Stimulated activated CD4-positive, alpha-beta T cell treated with anti-CD3 and anti-CD28 coated beads, Interleukin-12 subunit alpha, Interleukin-12 subunit beta, amount 100 ng/mL, for 48 hours (primary cell): ENCODE measurements at places on chromosomes 7 and 10.

GRCh38 chr10:77286531-77287508 lies 350.8 kb downstream of the KCNMA1 start:
- DNase-seq: no peak

DNA sequence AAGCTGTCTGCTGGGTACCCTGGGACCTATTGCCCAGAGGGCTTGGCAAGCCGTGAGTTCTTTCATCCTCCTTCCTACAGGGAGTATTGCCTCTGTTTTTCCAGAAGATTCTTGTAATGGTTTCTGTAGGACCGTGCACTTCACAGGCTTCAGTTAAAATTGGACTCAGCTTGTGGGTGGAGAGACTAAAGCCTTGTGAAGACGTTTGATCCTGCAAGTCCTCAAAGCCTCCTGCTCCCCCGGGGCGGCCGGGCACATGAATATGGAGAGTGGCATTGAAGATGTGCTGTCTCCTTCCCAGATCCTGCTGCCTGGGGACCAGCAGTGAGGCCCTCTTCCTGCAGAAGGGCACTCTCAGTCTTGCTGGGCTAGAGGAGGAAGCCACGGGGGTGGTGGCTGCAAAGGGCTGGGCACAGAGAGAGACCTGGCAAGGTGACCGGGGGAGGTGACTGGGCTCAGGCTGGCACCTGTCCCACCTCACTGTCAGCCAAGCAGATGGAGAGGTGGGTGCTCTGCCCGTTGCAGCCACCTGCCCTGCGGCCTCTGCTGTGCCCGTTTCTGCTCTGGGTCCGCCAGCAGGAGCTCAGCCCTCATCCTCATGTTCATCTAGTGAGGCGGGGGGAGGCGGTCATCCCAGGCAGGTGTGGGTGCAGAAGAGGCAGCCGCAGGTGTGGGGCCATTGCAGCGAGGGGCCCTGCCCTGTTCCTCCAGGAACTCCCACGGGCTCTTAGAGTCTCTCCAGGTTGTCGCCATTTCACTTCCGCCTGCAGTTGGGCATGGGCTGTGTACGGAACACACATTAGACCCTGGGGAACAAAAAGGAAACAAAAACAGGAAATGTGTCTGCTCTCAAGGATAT lies 55.7 kb downstream of the TMEM209 start:
- DNase-seq: no peak

DNA sequence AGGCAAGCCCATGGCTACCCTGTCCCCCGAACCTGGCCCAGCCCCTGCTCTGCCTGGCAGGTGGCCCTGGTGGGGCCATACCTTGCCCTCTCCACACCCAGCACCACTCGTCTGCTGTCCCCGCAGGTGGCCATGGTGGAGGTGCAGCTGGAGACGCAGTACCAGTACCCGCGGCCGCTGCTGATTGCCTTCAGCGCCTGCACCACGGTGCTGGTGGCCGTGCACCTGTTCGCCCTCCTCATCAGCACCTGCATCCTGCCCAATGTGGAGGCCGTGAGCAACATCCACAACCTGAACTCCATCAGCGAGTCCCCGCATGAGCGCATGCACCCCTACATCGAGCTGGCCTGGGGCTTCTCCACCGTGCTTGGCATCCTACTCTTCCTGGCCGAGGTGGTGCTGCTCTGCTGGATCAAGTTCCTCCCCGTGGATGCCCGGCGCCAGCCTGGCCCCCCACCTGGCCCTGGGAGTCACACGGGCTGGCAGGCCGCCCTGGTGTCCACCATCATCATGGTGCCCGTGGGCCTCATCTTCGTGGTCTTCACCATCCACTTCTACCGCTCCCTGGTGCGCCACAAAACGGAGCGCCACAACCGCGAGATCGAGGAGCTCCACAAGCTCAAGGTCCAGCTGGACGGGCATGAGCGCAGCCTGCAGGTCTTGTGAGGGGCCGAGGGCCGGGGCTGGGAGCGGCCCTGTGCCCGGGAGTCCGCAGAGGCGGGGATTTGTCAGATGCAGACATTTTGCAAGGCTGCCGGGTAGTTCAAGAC lies 13.2 kb downstream of the ORAI2 start:
- no peak for DNase-seq

DNA sequence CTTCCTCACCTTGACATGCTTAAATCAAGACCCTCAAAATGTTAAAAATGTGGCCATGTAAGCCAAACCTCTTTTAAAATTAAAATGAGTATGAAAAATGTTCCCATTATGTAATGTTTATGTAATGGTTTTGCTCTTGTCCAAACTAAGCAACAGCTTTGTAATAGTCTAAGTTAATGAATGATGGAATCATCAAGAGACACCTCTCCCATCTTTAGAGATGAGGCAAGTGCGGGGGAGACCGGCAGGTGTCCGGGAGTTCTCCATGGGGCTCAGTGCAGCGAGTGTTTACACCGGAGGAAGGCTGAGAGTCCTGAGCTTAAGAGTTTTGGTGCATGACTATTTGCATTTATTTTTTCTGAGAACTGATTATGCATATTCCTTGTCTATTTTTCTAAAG lies 384.9 kb upstream of the RNF32 start:
- DNase-seq: no peak

DNA sequence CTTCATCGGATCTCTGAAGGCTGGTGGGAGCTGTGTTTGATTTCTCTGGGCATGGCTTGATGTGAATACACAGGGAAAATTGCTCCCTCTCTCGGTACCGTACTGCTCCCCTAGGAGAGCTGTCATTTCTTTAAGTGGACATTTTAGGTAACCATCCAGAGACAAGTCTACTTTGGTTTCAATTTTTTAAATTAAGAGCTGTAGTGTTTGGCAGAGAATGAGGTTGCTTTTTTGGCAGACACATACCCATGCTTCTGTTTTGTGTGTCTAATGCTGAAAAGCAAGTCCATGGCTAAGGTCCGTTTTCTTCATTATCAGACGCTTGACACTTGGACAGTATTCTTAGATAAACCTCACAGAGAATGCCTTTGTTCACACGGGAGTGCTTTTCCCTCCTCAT lies 61.3 kb upstream of the TRIL start:
- no peak for DNase-seq

DNA sequence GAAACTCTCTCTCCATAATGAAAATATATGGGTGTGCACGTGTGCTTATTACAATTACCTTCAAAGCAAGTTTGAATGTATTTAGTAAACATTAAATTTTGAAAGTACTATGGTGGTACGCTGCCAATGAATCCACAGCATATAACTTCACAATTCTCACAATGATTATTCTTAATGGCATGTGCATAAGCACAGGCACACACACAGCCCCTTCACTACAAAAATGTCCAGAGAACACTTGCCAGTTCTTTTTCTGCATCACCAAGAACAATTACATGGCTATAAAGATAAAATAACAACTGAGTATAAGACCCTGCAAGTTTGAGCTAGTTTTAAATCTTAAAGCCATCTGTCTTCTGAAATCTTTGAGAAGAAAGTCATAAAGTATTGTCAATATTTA lies 22.2 kb downstream of the SGCE start:
- no peak for DNase-seq

GRCh38 chr7:46291601-46292150 lies 370.6 kb upstream of the IGFBP3 start:
- no peak for DNase-seq
